ENCODE measurements at places on chromosomes 11 and 22.
A peak's percentile ranks its signal among the peaks of the same experiment; 100 is the strongest.

- no peak for DNase-seq
Observed at GRCh38 chr22:32185821-32186220, 19.1 kb downstream of the RFPL2 start.

DNA sequence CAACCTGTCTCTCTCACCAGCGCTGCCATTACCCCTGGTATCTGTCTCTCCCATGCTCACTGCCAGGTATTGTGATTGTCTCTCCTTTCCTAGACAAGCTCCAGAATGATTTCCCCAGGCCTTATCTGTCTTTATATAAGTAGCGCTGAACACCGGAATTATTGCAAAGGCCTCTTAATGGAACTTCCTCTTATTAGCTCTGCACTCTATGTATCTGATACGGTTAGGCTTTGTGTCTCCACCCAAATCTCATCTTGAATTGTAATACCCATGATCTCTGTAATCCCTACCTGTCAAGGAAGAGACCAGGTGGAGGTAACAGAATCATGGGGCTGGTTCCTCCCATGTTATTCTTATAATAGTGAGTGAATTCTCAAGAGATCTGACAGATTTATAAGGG lies 39.3 kb downstream of the DDI1 start:
- DNase-seq = no peak

GRCh38 chr11:67311556-67312082 lies 8.3 kb downstream of the SSH3 start:
- DNase-seq = no peak

DNA sequence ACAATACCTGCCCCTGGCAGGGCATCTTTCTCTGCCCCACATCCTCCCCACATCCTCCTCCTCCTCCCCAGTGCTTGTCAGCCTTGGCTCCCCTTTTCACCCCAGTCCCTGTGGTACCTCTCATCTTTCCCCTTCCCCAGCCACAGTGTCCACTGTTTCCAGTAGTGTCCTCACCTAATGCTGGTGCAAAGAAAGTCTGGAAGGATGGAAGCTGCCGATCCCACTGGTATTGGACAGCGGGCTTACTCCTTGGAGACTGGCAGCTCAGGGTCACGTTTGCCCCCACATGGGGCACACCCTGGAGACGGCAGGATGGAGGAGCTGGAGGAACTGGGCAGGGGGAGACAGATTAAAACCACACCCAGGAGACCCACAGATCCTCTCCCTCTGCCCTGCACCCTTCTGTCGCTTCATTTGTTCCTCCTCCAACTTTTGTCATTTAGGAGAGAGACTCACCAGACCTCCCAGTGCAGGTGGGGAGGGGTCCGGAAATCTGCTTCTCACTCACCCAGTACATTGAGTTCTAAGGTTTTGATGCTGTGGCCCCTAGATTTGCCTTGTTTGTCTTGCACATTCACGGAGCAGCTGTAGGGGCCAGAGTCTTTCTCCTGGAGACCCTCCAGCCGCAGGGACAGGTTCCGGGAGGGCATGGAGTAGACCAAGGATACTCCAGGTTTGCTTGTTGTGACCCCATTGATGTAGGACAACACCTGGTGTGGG lies 4.1 kb upstream of the VSIG2 start:
- no peak for DNase-seq

DNA sequence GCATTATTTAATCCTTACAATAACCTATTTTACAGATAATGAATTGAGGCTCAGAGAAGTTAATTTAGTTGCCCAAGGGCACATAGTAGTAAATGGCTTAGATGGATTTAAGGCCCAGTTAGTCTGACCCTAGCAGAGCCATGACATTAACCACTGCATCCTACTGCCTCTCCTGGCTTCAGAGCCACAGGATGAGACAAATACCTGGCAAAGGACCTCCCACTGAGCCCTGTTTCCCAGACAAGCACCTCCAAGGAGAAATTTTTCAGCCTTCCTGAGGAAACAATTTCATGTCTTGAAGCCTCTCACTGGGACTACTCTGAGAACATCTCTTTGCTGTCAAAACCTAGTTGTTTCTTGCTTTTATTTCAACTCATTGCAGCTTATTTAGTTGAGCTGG lies 28.4 kb downstream of the IZUMO1R start:
- DNase-seq = no peak

DNA sequence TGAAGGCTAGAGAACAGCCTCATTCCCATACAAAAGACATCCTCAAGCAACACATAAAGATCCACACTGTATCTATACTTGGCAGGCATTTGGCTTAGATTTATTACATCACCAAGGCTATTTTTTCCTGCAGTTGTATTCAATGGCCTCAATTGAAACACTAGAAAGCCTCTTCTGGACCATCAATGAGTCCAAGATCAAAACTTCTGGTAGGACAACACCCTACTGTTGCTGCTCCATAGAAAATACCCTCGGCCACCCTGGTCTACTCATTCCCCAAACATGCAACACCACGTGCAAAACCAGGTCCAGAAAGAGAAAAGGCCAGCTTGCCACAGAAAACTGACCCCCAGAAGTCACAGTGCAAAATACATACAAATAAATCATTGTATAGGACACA lies 56.9 kb upstream of the CADM1 start:
- no peak for DNase-seq

DNA sequence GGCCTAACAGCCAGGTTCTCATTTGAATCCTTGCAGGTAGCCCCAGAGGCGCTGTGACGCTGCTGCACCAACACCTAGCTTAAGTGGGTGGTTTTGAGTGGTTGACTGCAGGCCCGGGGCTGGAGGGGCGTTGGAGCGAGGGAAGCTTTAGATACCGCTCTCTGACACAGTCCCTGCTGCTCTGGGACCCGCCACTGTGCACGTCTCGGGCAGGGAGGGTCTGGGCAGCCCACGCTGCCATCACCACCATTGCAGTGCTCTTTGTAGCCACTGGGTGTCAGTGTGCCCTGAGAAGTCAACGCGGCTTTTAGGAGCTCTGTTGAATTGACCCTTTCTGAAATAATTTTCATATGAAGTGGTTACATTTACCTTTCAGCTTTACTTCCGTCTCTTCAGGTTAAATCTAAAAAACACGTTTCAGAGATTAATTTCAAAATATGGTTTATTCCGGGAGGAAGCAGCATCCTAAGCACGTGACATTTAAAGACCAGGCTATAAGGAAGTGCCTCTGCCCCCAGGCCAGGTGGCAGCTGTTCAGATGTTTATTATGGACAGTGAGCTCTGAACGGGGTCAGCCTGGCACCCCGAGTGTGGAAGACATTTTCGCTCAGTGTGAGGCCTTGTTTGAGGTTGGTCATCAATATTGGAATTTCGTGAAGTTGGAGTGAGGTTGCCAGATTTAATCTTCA lies 30.9 kb upstream of the PARVB start:
- DNase-seq = peak; percentile 32

GRCh38 chr11:110971140-110971539 lies 258.9 kb upstream of the ARHGAP20 start:
- no peak for DNase-seq

- no peak for DNase-seq
Observed at GRCh38 chr11:11251394-11251970, 101.6 kb downstream of the CSNK2A3 start.

DNA sequence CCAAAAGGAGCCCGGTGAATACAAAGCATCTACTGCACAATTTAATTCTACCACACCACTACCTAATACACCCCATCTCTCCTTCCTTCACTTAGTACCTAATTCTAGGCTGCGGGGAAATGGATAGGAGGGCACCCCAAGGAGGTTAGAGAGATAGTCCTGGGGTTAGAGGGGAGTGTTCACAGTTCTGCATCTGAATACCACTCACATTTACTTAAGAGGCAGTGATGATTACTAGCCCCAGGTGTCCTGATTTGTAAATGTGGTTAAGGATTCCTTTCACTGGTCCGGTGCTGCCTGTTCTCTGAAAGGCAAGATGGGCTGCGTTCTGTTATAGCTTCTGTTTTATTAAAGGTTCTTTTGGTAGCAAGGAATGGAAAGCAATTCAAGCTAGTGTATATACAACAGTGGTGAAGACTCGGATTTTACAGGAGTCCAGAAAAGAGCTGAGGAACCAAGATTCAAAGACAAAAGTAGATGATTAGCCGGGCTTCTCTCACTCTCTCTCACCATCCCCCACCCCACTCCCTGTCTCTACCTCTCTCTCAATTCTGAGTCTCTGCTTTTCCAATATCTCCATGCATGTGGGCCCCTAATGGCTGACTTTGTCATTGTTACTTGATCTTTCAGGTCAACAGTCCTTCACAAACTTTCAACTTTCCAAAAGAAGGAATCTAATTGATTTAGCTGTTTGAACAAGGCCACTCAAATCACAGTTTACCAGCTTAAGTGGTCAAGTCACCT lies 8.7 kb upstream of the KCNA4 start:
- no peak for DNase-seq

DNA sequence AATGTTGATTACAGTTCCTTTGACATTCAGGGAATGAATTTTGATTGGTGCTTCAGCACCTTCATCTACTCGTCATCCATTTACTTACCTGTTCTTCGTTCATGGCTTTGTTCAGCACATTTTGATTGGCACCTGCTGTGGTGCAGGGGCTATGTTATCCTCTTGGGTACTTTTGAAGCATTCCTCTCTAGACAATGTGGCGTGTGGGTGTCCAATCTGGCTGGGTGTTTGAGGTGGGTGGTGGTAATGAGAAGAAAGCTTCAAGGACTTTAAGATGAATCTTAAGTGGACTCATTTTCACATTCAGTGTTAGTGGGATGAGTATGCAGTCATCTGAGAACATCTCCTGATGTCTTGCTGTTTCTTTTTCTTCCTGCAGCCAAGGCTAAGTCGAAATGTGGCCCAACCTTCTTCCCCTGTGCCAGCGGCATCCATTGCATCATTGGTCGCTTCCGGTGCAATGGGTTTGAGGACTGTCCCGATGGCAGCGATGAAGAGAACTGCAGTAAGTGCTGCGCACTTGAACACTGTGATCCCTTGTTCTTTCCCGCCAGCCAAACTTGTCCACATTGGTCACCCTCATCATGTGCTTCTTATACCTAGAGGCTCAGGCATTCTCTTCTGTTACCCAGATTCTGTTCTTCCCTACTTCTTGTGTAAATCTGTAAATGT lies 137.5 kb downstream of the LDLRAD3 start:
- no peak for DNase-seq

GRCh38 chr11:72573072-72573854 lies 101.0 kb downstream of the PDE2A start:
- DNase-seq = no peak

DNA sequence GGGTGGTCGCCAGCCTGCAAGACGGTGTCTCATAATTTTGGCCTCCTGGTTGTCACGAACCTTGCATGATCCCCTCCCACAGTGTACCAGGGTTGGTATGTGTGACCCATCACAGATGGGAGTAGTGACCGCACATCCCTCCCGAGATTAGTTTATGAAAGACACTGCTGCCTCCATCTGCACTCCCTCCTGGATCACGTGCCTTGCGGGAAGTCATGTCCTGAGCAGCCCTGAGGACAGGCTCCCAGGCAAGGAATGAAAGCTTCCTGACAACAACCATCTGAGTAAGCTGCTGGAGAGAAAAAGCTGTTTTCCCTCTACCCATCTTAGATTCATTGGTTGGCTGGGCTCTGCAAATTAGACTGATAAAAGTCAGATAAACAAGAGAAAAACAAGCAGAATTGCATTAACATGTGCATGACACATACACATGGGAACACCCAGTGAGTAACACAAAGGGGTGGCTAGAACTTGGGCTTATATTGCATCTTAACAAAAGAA lies 14.4 kb upstream of the PAMR1 start:
- no peak for DNase-seq

- DNase-seq = no peak
Observed at GRCh38 chr11:69274531-69275016, 19.4 kb upstream of the MYEOV start.

- no peak for DNase-seq
Observed at GRCh38 chr11:44597358-44598012, 32.0 kb downstream of the CD82 start.

DNA sequence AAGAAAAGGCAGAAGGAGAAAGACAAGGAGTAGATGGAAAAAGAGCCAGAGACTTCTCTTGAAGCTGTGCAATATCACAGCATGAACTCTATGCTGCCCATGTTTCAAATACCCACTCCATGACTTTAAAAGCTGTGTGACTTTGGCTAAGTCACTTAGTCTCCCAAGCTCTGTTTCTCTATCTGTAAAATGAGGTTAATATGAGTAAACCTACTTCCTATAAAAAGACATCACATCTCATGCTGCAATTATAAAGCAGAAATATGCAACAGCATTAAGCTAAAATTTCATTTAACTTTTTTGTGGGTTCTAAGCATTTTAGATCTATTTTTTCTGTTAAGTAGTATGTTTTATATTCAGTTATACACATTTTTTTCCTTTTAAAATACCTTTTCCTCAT lies 11.6 kb downstream of the DGCR2 start:
- no peak for DNase-seq

DNA sequence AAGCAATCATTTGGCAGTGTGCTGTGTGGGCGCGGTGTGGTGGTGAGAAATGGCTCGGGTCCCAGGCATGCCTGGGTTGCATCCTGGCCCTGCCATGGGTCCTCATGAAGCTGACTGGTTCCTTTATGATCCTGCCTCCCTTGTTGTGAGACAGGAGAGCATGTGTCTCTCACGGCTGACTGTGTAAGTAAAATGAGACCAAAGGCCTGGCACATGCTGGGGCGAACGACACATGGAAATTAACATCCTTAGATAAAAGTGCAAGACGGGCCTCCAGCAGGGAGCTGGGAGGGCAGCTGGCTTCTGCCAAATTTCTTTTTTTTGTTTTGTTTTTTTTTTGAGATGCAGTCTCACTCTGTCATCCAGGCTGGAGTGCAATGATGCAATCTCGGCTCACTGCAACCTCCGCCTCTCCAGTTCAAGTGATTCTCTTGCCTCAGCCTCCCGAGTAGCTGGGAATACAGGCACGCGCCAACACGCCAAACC lies 9.4 kb upstream of the FBLN1 start:
- DNase-seq = no peak

- DNase-seq = no peak
Observed at GRCh38 chr11:119389611-119390254, 8.2 kb upstream of the USP2 start.
